ENCODE measurements at places on chromosomes 16 and 17.
A peak's percentile ranks its signal among the peaks of the same experiment; 100 is the strongest.

- DNase-seq: no peak
These were observed 21.3 kb downstream of the CA4 start for GRCh38 chr17:60170835-60171752.

DNA sequence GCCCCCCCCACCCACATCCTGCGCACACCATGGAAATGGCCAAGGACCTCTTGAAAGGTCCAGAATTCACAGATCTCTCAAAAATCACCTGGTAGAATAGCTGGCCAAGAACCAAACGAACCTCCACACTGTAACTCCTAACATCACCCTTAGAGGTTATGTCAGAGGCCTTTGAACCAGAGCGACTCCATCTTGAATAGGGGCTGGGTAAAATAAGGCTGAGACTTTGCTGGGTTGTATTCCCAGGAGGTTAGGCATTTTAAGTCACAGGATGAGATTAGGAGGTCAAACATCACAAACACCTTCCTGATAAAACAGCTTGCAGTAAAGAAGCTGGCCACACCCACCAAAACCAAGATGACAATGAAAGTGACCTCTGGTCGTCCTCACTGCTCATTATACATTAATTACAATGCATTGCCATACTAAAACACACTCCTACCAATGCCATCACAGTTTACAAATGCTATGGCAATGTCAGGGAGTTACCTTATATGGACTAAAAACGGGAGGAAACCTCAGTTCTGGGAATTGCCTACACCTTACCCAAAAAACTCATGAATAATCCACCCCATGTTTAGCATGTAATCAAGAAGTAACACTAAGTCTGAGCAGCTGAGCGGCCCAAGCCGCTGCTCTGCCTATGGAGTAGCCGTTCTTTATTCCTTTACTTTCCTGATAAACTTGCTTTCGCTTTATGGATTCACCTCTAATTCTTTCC is 34.8 kb downstream of the SYCE1L start:
- DNase-seq: no peak

DNA sequence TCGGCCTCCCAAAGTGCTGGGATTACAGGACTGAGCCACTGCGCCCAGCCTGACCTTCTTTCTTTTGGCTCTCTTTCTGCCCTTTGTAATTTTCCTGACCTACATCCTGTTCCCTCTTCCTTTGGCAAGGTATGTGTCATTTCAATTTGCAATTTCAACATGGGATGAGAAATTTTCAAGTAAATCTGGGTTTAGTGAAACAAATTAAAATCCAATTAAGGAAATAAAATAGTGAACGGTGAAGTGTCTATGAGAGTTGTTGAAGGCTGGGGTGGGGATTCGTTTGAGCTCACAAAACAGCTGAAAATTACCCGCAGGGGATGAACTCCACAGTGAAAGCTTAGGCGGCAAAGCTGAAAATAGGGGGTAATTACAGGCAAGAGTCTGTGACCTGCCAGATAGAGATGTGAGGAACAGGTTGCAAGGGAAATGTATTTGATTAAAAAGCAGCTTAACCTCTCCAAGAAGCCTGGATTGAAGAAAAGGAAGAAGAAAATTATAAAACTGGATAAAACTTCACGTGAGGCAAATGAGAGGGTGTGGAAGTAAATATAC is 277.7 kb downstream of the UTP18 start:
- DNase-seq: no peak

GRCh38 chr17:27547301-27547683 is 83.7 kb upstream of the LGALS9 start:
- no peak for DNase-seq

- DNase-seq: no peak
These were observed 14.3 kb downstream of the MYL4 start for GRCh38 chr17:47223460-47223859.

DNA sequence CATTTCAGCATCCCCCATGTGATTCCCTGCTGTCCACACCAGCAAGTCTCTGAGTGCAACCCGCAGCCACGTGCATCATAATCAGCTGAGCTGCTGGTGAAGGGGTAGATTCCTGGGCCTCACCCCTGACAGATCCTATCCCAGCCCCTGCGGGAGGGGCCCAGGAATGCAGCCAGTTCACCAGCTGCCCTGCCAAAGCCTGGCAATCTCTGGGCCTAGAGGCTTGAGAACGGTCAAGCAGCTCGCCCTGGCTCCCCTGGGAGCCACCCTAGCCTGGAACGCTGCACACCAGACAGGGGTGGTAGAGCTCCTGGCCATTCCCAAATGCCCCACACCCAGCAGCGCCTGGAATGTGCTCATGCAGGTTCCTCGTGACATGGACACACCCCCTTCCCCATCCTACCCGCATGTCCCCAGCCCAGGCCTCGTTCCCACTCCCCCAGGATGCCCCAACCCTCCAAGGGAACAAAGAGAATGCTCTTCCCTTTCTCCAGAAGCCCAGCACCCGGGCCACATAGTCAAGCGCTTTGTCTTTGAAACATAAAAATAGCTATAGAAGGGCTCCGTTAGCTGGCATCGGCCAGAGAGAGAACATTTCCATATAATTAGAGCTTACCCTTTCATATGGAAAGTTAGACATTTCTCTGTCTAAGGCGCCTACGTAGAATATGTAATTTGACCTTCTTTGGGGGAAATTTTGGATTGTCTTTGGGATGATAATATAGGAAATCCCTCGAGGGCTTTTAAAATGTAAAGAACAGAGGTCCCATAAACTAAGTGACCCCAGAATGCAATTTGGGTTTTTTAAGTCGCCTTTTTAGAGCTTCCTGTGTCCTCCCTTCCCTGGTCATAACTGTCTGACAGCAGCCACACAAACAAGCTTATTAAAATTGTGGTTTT is 3.4 kb downstream of the CEP295NL start:
- no peak for DNase-seq

- DNase-seq: no peak
These were observed 1.6 kb downstream of the ASIC2 start for GRCh38 chr17:33291248-33292200.

DNA sequence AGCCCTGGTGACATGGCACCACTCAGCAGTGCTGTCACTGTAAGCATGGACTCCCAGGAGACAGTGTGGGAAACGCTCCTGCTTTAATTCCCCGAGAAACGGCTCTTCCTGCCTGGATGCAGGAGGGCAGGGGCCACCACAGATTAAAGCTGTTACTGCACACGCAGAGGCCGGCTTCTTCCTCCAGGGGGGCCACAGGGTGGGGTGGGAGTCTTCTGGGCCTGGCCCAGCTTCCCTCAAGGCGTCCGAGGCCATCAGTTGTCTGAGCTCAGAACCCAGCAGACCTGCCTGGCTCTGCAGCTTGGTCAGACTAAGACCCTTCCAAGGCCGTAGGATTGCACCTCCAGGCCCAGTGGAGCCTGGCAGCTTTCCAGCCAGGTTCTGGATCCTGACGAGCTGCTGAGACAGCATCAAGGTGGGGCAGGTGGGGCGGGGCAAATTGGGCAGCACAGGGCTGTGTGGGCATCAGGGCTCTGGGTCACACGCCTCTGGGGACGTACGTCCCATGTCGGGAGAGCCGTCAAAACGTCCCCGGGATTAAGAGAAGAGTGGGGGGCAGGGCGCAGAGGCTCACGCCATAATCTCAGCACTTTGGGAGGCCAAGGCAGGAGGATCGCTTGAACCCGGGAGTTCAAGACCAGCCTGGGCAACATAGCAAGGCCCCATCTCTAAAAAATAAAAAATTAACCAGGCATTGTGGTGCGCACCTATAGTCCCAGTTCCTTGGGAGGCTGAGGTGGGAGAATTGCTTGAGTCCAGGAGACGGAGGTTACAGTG is 5.0 kb upstream of the CAPN15 start:
- no peak for DNase-seq

- no peak for DNase-seq
These were observed 8.2 kb downstream of the DCAF7 start for GRCh38 chr17:63558441-63558840.

GRCh38 chr17:28252436-28252835 is 66.6 kb upstream of the TMEM97 start:
- no peak for DNase-seq

DNA sequence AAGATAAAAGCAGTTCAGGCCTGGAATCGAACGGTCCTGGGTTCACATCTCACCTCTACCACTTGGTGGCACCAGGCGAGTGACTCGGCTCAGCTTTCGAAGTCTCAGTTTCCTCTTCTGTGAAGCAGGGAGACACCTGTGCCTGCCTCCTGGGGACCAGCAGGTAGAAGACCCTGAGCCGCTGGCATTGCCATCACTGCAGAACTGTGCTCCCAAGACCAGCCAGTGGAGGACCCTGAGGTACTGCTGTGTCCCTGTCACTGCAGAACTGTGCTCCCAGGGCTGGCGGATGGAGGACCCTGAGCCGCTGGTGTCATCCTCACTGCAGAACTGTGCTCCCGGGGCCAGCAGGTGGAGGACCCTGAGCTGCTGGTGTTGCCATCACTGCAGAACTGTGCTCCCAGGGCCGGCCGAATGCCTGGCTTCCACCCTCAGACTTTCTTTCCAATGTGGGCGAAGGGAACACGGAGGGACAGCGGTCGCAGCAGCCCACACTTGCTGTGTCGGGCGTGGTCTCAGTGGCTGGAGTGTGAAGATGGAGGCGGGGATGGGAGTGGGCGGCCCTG is 8.7 kb upstream of the SLC7A5 start:
- DNase-seq: no peak

- DNase-seq: no peak
These were observed 34.3 kb downstream of the VAC14 start for GRCh38 chr16:70766658-70767057.

- DNase-seq: peak; percentile 31
These were observed 685 bp downstream of the PAQR4 start for GRCh38 chr16:2969545-2970521.

DNA sequence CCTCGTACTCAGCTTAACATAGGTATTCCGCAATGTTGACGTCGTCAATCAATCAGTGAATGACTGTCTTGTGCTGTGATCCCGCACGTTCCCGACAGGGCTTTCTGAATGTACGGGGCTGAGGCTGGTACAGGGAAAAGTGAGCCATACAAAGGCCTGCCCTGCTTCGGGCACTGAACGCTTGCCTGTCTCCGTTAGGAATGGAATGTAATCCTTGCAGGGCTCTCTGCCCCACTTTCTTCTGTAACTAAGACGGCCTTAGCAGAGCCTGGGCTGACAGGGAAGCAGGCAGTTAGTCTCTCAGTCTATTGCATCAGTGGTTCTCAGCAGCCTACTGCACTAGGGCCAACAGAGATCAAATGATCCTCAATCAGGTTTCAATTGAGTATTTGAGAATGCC is 16.2 kb upstream of the MYH3 start:
- no peak for DNase-seq

- DNase-seq: no peak
These were observed 21.3 kb downstream of the SNX20 start for GRCh38 chr16:50659806-50660205.

- DNase-seq: no peak
These were observed 310.9 kb downstream of the HAPSTR1 start for GRCh38 chr16:9402293-9402860.

DNA sequence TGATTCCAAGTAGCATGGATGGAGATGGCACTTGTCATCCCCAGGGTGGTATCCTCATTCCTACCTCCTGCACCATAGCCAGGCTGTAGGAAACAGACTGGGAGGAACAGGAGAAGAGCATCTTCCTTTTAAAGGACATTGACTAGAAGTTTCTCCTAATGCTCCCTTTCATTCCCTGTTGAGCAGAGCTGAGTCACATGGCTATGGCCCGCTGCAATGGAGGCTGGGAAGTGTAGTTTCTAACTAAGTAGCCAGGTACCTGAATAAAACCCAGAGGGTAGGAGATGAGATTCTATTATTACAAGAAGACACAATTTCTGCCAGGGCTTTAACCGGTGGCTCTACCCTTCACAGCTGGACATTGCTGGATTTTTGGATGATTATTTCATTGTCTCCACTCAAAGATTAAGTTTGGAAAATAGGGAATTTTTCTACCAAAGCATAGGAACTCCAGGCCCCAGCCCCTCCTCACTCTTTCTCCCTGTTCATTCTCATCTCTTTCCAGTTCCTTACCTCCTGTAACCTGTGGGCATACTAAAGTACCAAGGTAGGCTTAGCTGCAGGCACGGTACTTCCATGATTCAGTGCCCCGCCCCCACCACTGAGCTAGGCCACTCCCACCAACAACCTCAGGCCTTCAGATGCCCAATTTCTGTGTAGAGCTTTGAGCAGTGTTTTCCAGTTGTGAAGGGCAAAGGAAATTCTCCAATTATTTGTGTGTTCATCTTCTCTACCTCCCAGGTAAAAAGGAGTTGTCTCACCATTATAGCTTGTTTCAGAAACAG is 378.3 kb downstream of the CDH13 start:
- no peak for DNase-seq

DNA sequence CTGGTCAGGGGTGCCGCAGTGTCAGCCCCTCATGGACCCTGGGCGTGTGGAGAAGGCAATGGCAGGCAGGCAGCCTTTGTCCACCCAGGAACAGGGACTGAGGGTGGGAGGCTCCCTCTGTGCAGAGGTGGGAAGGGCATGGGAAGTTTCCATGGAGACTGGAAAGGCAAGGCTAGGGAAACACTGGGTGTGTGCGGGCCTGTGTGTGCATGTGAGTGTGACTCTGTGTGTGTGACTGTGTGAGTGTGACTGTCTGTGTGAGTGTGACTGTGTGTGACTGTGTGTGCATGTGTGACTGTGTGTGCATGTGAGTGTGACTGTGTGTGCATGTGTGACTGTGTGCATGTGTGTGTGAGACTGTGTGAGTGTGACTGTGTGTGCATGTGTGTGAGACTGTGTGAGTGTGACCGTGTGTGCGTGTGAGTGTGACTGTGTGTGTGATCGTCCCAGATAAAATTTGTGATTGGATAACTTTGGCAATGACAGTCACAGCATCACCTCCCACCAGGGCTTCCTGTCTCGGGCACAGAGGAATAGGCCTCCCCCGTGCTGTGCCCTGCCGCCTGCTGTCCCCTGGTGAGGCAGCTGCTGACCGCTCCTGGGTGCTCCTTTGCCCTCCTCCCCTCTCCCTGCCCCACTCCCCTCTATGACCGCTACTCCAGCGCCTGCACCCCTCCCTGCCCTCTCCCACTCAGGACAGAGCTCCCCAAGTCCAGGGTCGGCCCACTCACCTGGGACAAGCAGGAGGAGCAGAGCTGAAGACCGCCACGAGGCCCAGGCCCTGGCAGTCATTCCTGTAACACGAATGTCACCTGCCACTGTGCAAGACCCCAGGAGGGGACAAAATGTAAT is 698 bp downstream of the CD300C start:
- DNase-seq: no peak

- DNase-seq: no peak
These were observed 70.0 kb downstream of the HS3ST3A1 start for GRCh38 chr17:13531721-13532120.

GRCh38 chr16:84379008-84379708 is 10.8 kb downstream of the ATP2C2 start:
- DNase-seq: no peak

GRCh38 chr16:88978608-88979346 is 1.8 kb upstream of the CBFA2T3 start:
- DNase-seq: no peak

GRCh38 chr16:85936816-85937215 is 37.9 kb downstream of the IRF8 start:
- DNase-seq: no peak

- DNase-seq: no peak
These were observed 73.4 kb upstream of the GSE1 start for GRCh38 chr16:85539629-85540291.

GRCh38 chr16:85798283-85798776 is 1.0 kb downstream of the EMC8 start:
- no peak for DNase-seq

GRCh38 chr16:1026057-1026783 is 44.6 kb downstream of the SOX8 start:
- DNase-seq: no peak
